ENCODE measurements at places on chromosomes 13 and 19.

- DNase-seq = no peak
Measured at GRCh38 chr13:32474999-32475792, 47.3 kb upstream of the N4BP2L1 start.

DNA sequence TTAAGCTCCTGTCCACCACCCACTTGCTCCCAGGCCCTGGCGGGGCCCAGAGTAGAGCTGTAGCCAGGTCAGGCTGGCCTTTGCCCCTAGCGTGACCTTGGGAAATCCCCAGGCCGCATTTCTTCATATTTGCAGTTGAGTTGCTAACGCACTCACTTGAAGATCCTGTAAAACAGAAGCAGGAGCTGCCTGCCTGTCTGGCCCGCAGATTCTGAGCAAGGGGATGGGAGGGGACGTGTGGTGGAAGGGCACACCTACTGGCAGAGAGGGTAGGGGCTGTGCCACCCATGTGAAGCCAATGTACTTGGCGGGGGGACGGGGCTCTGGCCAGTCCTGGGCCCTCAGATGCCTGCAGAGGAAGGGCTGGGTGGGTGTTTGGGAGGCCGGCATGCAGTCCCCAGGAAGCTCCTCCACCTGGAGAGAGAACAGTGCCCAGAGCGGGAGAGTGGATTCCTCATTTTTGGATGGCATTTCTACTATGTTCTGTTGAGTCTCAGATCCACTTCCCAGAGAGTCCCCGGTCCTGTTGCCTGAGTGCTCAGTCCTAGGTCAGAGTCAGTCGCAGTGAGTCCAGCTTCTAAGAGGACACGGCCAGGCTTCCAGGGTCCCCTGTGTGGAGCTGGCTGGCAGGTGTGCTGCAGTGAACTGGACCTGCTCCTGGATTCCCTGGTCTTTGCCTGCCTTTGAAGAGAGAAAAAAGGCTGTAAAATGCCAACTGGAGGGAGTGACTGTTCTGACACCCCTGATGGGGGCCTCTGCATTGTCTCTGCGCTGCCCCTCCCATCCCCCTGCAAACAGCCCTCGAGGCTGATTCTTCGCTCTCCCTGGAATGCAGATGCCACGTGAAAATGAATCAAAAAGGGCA is 62.9 kb downstream of the GGACT start:
- DNase-seq = no peak

GRCh38 chr19:48290771-48291488 is 21.0 kb downstream of the ZNF114 start:
- peak; percentile 55 for DNase-seq

GRCh38 chr19:34918190-34918589 is 8.5 kb upstream of the ZNF30 start:
- no peak for DNase-seq

- DNase-seq = no peak
Measured at GRCh38 chr13:42680748-42681147, 100.6 kb upstream of the FAM216B start.

GRCh38 chr13:78183732-78184131 is 265.1 kb upstream of the EDNRB start:
- DNase-seq = no peak

DNA sequence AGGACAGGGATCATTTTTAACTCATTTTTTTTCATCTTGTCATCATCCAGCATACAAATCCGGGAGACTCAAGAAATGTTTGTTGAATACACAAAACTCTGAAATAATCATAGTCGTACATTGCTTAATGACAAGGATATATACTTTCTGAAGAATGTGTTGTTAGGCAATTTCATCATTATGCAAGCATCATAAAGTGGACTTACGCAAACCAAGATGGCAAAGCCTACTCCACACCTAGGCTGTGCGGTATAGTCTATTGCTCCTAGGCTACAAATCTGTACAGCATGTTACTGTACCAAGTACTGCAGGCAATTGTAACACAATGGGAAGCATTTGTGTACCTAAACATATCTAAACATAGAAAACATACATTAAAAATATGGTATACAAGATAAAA is 264.1 kb downstream of the TSHZ3 start:
- no peak for DNase-seq

GRCh38 chr19:14160017-14160703 is 23.8 kb upstream of the ASF1B start:
- no peak for DNase-seq

DNA sequence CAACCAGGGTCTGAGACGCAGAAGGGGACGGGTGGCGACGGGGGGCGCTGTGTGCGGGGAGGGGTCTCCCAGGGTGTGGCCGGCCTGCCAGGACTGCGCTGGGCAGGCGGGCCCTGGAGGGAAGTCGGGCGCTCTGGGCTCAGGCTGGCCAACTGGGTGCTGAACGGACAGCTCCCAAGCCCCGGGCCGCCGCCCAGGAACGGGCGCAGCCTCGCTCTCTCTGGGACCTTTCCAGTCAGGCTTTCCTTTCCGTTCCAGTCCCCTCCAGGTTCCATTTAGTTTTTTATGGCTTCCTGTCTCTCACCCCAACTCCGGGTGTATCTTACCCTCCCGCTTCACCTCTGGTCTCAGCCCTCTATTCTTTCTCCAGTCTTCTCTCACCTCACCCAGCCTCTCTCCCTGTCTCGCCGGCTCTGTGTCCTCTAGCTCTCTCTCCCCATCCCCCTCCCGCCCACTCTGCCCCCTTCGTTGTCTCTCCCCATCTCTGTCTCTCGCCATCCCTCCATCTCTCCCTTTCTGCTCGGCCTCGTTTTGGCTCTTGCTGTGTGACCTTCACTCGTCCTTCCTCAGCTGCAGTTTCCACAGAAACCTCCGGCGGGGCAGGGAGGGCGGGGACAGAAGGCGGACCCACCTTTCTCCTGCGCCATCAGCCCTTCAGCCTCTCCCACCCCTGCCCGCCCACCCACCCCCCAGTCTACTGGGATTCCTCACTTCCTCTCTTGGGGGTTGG is 3.3 kb upstream of the ATP1A3 start:
- DNase-seq = no peak

DNA sequence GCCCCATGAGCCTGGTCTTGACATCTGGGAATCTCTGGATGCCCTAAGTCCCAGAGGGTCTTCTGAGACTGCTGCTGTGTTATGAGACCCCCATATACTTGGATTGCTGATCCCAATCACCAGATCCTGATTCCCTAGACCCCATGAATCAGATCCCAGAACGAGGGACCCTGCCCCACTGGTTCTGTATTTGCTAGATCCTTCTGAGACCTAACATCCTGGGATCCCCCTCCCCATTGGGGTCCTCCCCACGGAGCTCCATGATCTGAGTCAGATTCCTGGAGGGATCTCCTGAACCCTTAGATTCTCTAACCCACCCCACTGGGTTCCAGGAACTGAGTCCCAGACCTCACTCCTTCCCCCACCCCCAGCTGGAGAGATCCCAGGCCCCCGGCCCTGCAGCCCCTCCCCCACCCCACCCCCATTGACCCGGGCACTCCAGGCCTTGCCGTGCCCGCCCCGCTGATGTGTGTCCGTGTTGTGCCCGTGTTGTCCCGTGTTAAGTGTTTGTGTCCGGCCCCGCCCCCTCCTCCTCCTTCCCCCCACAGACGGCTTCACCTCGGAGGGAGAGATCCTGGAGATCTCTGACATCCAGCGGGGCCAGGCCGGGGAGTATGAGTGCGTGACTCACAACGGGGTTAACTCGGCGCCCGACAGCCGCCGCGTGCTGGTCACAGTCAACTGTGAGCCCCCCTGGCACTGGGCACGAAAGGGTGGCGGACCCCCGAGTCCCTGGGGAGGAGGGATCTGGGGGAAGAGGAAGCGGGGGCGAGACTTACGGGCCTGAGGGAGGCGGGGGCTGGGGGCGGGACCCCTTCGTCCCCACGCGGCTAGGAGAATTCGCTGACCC is 15.0 kb downstream of the IGLON5 start:
- no peak for DNase-seq

- DNase-seq = no peak
Measured at GRCh38 chr13:99646866-99647595, 145.8 kb downstream of the TM9SF2 start.

DNA sequence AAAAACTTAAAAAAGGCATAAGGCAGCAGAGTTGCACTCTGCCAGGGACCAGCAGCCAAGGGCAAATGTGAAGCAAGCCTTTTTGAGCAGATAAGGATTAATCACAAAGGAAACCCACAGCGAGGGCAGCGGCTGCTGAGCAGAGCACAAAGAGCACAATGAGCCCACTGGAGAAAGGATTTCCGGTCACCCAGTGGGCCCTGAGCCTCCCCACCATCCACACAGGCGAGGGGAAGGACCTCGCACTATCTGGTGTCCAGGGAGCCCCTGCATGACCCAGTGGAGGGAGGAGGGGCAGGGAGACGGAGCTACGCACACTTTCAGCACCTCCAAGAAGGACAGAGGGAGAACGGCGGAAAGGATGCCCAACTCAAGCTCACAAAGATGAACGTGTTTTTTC is 40.0 kb downstream of the COL4A1 start:
- DNase-seq = no peak

- DNase-seq = no peak
Measured at GRCh38 chr19:39438270-39438934, 2.7 kb upstream of the RPS16 start.

DNA sequence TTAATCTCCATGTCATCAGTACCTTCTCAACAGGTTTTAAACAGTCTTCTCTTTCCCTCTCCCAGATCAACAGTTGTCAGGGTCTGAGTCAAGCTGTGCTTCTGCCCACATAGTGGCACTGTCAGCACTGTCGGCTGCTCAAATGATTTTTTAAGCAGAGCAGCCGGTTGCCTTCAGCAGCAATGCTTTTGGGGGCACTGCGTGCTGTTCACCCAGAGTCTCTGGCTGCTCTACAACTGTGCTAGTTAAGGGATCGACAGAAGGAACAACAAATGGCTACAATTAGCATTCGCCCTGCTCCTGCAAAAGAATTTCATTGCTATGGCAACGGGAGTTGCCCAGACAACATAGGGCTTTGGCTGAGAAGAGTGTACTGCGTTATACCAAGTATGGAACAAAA is 412.9 kb downstream of the DIAPH3 start:
- peak; percentile 81 for DNase-seq

GRCh38 chr19:5193192-5193591 is 147.4 kb downstream of the PTPRS start:
- no peak for DNase-seq

GRCh38 chr19:56221851-56222250 is 19.8 kb downstream of the ZSCAN5C start:
- DNase-seq = no peak

DNA sequence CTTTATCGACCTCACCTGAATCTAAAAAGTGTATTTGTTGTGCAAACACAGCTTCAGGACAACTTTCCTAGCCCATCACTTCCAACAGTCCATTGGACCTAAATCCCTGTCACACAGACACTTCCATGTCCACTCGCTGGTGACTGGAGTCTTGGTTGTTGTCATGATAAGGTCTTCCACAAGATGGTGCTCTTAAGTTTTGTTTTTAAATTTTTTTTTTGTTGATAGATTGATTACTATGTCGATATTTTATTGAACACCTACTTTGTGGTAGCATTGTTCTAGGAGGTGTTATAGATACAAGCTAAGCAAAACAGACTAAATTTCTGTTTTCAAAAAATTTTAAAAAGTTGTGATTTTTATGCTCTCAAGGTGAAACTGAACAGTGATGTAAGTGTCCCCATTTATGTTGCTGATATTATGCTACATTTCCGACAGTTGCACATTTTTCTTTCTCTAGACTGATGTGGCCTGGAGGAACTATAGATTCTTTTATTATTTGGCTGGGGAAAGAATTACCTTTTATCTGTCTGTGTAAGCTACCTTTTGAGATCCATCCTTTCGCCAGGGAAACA is 8.1 kb upstream of the ERICH6B start:
- no peak for DNase-seq

DNA sequence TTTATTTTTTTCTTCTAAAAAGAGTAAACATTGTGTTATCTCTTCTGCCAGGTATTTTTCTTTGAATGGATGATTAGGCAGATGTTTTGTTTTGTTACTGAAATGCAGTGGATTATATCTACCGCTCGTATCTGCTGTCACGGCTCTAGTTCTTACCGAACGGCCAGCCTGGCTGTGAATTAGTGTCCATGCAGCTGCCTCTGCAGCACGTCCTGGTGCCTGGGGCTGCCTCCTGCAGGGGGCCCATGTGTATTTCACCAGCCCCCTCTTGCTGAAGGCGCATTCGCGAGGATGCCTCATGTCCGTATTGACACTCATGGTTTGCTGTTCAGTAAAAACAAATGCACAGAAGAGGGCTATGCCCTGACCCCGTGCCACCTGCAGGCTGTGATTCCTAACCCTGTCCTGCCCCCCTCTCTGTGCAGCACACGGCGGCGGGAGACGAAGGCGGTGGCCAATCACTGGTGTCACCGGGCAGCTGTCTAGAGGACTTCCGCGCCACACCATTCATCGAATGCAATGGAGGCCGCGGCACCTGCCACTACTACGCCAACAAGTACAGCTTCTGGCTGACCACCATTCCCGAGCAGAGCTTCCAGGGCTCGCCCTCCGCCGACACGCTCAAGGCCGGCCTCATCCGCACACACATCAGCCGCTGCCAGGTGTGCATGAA is 49.9 kb downstream of the RAB20 start:
- DNase-seq = no peak

DNA sequence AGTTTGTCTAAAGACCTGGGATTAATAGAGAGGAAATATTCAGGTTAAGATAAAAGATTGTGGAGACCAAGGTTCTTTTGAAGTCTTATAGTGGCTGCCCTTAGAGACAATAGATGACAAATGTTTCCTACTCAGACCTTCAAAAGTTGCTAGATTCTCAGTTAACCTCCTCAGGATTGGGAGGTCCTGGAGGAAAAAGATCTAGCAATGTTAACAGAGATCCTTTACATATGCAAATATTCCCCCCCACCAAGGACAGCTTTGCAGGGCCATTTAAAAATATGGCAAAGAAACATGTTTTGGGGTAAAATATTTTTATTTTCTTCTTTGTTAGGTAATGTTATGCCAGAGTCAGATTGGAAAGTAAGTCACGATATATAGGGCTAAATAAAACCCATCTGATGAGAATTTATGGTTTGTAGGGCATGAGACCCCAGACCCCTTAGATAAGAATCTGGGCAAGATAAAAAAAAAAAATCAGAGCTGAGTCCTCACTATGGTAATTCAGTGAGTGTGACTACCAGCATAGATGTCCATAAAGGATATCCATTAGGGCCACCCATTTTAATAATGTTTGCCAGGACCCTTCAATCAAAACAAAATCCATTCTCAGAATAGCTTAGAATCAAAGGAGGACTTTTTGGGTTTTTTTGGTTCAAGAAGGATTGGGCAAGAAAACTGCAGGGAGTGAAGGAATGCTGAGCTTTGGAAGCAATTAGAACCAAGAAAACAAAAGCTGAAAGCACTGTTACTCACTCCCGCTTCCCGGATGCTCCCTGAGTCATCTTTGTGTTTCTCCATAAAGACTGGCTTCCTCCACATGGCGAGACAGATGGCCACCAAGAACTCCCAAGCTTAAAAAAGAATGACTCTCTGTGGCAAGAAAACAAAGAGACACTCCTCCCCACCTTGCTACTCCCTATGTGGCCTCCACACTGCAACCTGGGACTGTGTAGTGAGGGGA is 28.2 kb downstream of the VSTM1 start:
- peak; percentile 19 for DNase-seq

- no peak for DNase-seq
Measured at GRCh38 chr19:45766296-45766868, 2.7 kb downstream of the SIX5 start.
